ENCODE measurements at places on chromosomes 2 and 18.

GRCh38 chr18:48320639-48320945 is 88.6 kb downstream of the ZBTB7C start:
- DNase-seq, result no peak

- no peak for DNase-seq
Observed at GRCh38 chr18:45167631-45168280, 447.5 kb upstream of the SLC14A2 start.

- DNase-seq, result no peak
Observed at GRCh38 chr18:3839581-3839981, 389.6 kb downstream of the TGIF1 start.

GRCh38 chr2:236862526-236862925 is 223.2 kb upstream of the COPS8 start:
- DNase-seq, result no peak

DNA sequence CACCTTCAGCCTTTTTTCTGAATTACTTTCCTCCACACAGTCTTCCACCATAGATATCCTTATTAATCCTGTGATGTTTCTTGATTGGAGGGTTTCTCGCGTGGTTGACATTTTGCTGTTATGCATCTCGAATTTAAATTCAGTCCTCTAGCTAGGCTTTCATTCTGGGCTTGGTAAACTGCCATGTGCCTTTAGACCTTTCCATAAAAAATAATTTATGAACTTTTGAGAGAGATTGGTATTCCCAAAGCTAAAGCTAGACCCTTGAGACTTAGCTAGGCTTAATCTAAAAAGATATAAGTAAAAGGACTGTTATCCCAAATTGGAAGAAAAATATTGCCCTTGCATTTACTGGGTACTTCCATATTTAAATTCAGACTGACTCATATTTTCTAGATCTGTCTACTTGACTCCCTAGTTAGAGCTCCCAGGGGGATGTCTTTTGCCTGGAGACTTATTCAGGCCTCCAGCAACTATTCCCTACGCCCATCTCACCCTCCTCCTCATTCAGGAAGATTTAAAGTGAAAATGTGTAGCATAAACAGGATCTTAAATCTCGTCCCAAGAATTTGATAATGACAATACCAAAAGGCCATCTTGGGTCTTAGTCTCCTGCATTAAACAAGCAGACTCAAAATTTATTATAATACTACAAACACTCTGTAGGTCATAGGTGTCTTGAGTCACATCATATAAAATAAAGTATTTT is 60.3 kb downstream of the KIAA2012 start:
- DNase-seq, result no peak

- DNase-seq, result no peak
Observed at GRCh38 chr2:162022290-162022945, 51.6 kb downstream of the DPP4 start.

GRCh38 chr2:54084600-54084999 is 30.8 kb upstream of the ACYP2 start:
- no peak for DNase-seq

DNA sequence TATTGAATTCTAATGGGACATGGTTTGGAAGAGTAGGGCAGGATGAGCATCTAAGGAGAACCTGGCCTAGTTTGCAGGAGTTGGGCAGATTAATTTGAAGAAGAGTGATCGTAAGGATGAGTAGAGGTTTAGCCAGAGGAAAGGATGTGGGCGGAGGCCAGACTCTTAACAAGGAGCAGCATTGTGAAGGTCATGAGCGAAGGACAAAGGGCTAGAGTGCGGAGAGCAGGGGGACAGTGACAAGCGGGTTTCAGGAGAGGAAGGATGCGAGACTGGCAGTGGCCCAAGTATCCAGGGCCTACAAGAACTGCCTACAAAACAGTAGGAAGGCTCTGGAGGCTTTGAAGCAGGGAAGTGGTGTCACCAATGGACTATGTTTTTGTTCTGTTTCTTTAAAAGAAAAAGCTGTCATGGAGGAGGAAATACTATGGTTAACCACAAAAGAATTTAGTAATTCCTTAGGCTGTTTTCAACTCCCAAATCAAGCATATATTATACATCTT is 20.1 kb downstream of the SLC66A3 start:
- peak; percentile 45 for DNase-seq

- no peak for DNase-seq
Observed at GRCh38 chr18:80022613-80023012, 11.6 kb upstream of the RBFA start.

DNA sequence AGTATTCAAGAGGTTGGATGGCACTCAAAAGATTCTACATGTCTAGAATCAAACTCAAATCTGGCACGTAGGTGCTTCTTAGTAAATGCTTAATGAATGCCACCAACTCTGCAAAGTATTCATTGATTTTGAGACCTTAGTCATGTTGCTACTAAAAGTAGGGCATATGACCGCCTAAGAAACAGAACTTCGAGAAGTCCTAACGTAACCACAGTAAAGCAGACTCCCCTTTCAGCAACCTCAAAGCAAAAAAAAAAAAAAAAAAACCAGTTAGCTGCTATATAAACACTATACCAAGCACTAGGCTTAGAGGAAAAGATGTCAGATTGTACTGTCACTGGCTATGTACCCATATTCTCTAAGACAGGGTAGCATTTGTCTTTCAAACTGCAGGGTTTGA is 33.9 kb downstream of the PTCD3 start:
- DNase-seq, result no peak

DNA sequence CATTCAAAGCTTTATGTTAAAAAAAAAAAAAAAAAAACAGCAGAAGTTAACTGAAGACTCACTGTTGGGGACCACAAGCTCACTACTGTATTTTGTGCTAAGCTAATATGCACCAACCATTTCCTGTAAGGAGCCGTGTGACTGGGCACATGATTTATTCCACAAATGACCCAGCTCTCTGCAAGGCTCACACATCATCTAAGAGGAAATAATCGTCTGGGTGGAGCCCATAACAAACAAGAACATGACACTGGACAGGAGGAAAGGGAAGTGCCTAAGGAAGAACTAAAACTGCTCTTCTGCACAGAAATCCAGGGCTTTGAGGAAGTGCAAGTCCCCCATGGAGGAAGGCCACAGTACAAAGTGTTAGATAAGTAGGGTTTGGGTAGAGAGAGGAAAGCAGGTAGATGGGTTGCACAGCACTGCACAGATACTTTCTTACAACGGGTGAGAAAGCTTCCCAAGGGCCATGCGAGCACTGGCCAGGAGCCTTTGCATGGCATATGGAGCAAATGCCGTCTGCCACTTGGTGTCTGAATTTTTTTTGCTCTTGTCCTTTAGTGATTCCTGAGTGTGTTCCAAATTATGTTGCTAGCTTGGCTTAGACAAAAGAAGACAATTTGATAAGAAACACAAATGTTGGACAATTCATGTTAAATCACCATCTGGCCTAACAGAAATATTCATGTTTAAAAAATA is 24.4 kb downstream of the NFE2L2 start:
- no peak for DNase-seq

GRCh38 chr2:240189686-240190085 is 49.2 kb upstream of the OTOS start:
- no peak for DNase-seq

GRCh38 chr2:29054430-29054829 is 19.9 kb downstream of the PCARE start:
- no peak for DNase-seq

DNA sequence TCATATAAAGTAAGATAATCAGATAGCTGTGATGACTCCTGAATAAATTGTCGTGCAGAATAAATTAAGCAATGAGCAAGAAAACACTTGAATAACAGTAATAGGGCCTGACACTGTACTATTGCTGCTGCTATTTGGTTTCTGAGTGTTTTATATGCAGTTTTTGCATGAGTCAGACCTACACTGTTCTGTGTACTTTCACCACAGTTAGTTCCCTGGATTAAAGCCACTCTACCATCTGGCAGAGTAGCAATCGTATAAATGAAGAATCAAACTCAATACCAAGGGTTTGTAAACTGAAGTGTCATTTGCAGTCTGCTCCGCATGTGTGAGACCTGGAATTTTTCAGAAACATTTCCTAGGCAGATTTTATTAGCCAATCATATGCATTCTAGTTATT is 398.6 kb upstream of the CDH7 start:
- DNase-seq, result no peak

GRCh38 chr2:54956111-54956627 is 94.1 kb downstream of the RTN4 start:
- DNase-seq, result no peak

DNA sequence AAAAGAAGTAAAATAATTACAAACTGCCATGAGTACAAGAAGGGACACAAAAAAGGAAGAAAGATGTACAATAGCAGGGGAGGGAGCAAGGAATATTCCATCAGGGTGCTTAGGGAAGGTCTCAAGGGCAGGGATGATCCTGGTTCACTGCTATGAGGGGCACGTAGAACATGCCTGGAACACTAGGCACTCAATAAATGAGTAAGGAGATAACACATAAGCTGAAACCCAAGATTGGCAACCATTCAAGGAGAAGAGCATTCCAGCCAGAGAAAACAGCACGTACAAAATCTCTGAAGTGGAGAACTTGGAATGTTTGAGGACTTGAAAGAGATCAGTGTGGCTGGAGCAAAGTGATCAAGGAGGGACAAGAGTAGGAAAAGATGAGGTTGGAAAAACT is 103.2 kb downstream of the FAM161A start:
- peak; percentile 41 for DNase-seq

DNA sequence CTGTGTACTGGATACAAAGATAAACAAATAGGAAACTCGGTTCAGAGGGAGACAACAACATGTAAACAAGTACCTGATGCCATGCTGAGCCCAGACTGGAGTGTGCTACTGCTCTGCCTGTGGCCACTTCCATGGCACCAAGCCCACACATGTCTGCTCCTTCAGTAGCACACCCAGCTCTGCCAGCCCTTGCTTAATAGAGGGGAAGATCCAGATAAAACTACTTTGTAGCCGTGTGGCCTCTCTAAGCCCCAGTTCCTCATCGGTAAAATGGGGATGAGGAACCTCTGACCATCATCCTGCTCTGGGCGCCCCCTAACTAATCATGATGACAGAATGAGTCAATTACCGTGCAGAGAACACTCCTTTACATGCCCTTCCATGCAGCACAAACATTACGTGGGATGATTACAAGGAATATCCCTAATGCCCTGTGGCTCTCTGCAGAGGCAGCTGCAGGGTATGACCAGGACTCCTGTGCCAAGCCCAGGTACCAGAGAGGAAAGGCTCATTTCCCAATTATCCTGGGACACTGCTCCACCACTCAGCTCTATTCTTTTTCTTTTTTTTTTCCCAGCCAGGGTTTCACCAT is 34.9 kb downstream of the DNMT3A start:
- DNase-seq, result no peak

DNA sequence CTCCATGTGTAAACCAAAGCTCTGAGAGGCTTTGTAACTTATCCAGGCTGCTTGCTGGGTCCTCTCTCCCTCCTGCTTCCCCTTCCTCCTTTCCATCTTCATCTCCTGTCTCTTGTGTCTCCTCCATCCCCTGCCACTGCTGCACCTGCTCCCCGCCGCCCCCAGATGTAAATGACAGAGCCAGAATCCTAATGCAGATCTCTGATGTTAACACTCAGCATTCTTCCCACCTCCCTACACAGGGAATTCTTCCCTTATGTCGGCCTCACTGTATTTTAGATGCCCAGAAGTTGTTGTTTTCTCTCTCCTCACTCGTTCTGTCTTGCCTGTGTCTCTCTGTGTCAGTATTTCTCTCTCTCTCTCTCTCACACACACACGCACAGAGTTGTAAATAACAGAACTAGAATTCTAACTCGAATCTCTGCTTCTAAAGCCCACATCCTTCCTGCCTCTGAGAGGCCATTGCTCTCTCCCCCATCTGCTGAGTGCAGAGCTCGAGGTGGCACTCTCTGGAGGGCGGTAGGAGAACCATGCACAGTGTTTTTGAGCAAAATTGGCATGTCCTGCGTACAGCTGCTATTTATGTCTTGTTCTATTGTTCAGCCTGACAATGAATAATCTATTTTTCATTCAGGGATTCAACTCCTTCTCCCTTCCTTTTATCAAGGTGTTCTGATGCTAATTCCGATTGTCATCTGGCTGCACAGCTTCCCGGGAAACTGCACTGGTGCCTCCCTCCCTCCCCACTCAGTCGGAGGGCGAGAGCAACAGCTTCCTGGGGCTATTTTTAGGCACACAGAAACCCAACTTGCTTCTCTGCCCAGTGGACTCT is 219.9 kb downstream of the SH3RF3 start:
- no peak for DNase-seq

DNA sequence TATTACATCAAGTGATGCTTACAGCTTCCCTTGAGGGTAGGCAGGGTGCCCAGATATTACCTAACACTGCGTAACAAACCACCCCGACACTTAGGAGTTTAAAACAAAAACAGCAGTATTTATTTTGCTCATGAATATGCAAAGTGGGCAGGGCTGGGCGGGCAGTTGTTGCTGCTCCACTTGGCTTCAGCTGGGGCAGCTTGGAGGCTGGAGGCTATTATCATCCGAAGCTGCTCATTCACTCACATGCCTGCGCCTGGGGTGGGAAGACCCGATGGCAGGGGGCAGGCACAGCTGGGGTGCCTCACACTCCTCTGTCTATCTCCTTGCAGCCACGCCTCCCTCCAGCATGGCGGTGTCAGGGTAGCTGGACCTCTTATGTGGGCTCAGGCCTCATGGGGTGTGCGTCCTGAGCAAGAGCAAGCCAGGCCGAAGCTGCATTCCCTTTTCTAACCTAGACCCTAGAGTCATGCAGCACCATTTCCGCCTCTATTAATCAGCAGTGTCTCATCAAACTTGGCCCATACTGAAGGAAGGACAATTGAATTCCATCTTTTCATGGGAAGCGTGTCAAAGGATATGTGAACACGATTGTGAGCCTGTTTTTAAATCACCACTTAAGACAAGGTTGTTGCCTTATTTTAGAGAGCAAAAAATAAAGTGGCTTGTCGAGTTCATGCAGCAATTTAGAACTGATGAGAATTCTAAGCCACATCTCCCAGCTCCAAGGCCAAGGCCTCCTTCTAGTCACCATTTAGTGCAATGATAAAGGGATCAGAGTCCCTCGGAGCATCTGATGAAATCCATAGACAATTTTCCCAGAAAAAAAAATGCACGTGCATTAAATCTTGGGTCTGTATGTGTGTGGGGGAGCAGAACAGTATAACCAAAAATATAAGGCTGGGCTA is 54.9 kb downstream of the SDC1 start:
- no peak for DNase-seq
